ENCODE measurements at places on chromosomes 5 and 9.

DNA sequence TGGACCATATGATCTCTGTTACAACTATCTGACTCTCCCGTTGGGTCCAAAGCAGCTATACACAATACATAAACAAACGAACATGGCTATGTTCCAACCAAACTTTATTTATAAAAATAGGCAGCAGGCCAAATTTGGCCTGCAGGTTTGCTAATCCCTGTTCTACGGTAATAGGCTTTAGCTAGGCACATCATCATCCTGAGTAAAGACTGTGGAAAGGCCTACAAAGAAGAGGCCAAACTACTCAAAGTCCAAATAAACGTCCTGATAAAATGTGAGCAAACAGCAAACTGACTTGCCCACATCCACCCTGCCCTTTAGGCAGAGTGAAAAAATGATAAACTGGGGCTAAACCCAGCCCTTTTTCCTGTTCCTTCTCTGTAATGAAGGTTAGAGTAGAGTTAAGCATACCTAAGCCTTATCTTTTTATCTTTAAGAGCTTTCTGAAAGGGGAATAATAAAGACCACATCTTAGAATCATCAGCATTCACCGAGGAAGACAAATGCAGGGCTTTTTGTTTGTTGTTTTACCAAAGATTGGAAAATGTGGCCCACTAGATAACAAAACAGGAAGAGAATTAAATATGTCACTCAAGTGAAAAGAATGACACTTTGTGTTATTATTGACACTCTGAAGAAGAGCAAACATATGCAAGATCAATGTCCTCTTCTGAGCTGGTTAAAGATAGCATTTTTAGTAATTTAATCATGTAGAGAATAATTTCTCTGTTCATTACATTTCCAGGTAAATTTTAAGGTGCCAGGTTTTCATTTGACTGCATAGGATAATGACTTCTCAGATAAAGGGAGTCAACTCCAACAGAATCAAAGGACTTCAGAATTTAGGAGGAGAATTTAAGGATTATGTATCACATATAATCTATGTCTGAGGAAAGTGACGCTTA lies 160.0 kb upstream of the GNA14 start:
- no peak for DNase-seq

GRCh38 chr5:161544350-161544765 lies 2.2 kb downstream of the GABRB2 start:
- DNase-seq = no peak

DNA sequence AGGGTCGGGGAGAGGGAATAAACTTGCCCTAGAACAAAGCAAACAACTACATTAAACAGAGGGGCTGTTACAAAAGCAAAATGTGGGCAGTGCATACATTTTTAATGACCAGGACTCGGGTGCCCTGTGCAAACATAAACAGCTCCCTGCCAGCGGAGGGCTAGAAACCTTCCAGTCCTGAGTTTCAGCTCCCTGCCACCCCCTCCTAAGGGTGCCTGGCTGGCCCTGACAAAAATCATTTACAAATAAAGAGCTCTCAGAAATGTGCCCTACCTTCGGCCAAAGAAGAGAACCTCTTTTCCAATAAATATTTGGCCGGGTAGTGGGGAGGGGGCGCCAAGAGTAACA lies 29.5 kb downstream of the FOXD1 start:
- DNase-seq = no peak

DNA sequence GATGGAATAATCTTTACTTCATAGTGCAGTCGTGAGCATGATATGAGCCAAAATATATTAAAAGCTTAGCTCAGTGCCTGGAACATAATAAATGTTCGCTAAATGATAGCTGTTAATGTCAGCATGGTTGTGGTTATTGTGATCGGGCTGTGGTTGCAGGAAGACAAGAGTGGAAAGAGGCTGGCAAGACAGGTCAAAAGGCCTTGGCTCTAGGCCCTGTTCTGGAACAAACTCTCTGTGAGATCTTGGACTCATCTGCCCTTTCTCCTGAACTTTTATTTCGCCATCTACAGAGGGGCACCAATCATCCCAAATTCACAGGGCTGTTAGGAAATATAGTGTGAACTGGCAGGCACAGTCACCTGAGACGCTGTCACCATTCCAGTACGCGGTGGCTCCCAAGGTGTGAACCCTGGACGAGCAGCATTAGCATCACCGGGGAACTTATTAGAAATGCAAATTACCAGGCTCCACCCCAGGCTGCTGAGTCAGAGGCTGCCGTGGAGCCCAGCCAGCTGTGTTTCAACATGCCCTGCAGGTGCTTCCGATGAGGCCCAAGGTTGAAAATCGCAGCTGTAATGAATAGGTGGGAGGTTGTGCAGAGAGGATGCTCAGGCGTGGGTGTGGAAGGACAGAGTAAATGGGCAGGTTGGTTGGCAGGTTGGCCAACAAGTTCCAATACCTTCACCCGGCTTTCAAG lies 50.2 kb upstream of the SAP30L start:
- DNase-seq = no peak

DNA sequence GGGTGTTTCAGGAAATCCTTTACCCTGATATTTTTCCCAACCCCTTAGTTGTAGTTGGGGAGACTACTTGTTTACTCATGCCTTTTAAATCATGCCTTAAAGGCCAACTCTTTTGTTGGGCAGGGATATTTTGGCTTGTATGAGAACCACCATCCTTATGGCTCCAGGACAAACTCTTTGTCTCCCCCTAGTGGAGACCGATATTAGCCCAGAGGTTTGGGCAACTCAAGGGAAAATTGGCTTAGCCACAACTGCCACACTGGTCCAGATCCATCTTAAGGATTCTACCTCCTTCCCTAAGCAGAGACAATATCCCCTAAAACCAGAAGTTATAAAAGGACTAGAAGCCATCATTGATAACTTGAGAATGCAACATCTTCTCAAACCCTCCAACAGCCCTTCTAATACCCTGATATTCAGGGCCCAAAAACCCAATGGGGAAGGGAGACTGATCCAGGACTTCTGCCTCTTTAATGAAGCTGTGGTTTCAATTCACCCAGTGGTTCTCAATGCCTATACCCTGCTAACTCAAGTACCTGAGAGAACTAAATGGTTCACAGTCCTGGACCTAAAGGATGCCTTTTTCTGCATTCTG lies 100.9 kb upstream of the HCN1 start:
- no peak for DNase-seq

DNA sequence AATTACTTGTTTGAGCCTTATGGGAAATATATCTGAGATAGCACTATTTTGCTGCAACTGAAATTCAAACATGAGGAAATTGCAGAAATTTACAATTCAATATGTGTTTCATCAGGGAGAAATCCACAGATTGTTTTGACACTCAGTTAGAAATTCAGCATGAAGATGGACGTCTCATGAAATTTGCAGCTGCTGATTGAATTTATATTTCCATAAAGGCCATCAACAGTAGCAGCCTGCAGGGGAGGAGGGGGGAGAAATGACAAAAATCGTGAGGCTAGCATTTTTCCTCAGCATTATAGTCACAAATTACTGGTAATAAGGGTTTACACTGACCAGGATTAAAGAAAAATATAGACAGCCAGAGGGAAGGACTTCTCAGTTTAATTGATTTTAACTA lies 81.0 kb downstream of the NDUFAF2 start:
- no peak for DNase-seq

DNA sequence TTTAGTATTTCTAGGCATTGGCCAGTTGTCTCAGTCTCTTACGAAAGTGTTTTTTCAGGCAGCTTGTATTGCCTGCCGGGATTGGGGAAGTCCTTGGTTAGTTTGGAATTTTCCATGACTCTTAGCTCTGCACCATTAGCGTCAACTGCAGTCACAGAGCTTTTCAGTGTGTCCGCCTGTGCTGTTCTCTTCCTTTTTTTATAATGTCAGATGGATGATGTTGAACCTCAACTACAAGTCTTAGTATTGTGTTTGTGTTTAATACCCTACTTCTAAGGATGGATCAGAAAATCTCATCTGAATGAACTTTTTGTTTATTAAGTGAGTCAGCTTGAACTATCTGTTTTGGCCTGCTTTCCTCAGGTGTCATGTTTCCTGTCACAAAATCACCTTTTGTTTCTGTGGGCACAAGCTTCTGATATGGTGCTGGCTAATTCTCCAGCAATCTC lies 33.1 kb downstream of the ATP6V0E1 start:
- DNase-seq = no peak

- DNase-seq = no peak
These were observed 11.6 kb upstream of the STX17 start for GRCh38 chr9:99894826-99895225.
